RPMI7951 (cell line): ENCODE measurements at places on chromosomes 16 and 17. TPM values are rescaled to one million over a fixed set of nuclear protein-coding genes. Genes with fewer than 3 reads are reported as not detected.

Gene EIF3CL
- total RNA-seq, result 42.2 and 50.8 TPM in 2 replicates

Gene CCL17
- total RNA-seq, result not detected in 2 replicates

GRCh38 chr16:49274591-49274990 is 7.0 kb downstream of the CBLN1 start:
- DNase-seq, result no peak

DNA sequence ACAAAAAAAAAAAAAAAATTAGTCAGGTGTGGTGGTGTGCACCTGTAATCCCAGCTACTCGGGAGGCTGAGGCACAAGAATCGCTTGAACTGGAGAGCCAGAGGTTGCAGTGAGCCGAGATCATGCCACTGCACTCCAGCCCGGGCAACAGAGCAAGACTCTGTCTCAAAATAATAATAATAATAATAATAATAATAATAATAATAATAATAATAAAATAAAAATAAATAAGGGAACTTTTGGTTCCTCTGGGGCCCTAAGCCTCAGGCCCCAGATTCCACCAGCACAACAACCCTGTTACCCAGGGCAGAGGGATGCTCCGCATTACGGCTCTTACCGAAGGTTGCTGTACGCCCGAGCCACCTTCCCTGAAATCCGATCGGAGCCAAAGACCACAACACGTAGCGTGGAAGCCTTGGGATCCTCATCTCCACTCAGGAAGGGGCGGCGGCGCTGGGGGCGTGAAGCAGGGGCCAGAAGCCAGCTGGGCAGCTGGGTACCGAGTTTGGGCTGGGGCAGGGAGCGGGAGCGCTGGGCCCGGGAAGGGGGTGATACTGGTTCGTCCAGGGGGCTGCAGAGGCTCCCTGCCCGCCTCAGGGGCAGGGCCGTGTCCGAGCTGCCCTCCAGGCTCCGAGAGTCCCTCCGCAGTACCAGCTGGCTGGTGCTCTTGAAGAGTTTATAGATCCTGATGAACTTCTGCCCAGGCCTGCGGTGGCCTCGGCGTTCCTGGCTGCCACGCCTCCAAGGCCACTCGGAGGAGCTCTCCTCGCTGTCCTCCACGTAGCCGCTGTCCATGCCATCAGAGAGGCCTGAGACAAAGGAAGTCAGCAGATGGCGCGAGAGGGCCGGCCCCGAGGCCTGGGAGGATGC is 20.6 kb upstream of the PIK3R6 start:
- DNase-seq, result peak; percentile 42

Gene HOXB6
- total RNA-seq, result 4.8 and 7.3 TPM in 2 replicates

Gene RHBDL1
- total RNA-seq, result 0.72 TPM in 1 of 2 replicates, not detected in the other

DNA sequence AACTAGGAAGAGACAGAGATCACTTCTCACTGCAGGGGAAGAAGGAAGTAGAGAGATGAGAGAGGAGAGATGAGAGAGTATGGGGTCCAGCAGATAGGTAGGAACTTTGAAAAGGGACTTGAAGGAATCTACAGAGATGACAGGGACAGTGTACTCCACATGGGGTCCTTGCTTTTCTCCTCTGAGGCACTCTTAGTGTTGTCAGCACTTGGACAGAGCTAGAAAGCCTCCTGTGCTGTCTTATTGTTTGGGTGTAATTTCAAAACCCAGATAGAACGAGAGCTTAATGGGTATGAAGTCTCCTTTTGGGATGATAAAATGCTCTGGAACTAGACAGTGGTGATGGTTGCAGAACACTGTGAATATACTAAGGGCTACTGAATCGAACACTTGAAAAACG is 65.2 kb downstream of the ASIC2 start:
- DNase-seq, result no peak

GRCh38 chr17:57016764-57017116 is 38.8 kb downstream of the SCPEP1 start:
- DNase-seq, result peak; percentile 65

DNA sequence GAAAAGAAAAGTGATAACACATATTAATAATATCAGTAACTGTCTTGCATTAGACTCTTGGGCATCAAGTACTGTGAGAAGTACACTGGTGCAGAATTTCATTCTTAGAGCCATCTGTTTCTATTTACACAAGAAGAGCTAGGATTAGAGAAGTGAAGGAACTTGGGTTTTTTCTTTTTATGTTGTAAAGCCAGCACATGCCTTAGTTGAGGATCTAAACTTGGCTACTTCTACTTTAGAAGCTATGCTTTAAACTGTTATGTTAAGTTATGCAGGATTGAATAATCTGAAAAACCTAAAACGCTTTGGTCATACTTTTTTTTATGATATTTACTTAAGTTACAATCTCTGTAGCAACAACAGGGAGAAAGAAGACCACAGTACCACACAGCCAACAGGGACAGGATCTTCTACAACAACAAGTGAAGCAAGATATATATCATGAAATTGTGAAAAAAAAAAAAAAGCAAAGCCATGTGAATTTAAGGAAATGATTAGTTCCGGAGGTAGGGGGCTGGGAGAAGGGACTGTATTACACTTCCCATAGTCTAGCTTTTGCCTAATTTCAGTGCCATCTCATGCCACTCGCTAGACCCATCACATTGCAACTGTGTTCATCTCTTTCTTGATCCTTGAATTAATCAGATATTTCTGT is 305.1 kb upstream of the GOT2 start:
- no peak for DNase-seq

Gene GRAPL
- total RNA-seq, result not detected in 2 replicates

Gene PPY
- total RNA-seq, result not detected in 2 replicates

GRCh38 chr16:71896764-71897368 is 1.5 kb downstream of the IST1 start:
- no peak for DNase-seq

DNA sequence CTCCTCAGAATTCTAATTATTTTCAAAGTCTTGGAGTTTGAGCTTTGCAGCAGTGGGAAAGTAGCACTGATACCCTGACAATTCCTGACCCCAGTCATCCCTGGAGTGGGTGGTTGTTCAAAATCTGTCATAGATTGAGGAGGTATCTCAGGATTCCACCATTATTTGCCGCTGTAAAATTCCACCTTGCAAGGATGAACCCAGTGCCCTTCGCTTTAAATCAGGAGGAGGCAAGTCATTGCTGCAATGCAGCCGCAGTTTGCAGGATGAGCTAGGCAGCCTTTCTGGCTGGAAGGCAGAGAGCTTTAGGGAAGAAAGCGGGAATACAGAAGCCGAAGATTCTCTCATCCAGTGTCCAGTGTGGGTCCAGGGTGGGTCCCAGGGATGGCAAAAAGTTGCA is 296.9 kb downstream of the RBFOX1 start:
- DNase-seq, result no peak

Gene ZPBP2
- not detected in 2 replicates for total RNA-seq

Gene STAT5A
- 7.8 and 23.9 TPM in 2 replicates for total RNA-seq

Gene BTBD17
- total RNA-seq, result not detected in 2 replicates

GRCh38 chr16:23948949-23949411 is 113.2 kb downstream of the PRKCB start:
- no peak for DNase-seq
